CMK (cell line): ENCODE measurements at places on chromosomes 1 and 21.

- DNase-seq = no peak
Observed at GRCh38 chr1:241311056-241311746, 45.8 kb downstream of the RGS7 start.

DNA sequence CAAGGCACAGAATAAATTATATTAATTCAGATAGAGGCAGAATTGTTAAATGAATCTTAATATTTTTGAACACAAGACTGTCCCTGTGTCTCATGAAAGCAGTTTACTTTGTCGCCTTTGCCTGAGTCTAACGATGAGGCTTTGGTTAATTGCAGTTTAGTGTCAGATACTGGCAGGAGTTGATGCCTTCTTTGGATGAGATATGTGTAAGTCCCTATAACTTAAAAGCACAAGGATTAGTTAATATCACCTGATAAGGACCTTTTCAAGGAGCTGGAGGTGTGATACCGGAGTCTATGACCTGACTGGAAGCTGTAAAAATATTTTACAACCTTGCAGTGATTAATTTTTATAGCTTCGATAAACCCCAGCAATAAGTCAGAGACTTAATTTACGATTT is 2.0 kb upstream of the SIKE1 start:
- DNase-seq = no peak

DNA sequence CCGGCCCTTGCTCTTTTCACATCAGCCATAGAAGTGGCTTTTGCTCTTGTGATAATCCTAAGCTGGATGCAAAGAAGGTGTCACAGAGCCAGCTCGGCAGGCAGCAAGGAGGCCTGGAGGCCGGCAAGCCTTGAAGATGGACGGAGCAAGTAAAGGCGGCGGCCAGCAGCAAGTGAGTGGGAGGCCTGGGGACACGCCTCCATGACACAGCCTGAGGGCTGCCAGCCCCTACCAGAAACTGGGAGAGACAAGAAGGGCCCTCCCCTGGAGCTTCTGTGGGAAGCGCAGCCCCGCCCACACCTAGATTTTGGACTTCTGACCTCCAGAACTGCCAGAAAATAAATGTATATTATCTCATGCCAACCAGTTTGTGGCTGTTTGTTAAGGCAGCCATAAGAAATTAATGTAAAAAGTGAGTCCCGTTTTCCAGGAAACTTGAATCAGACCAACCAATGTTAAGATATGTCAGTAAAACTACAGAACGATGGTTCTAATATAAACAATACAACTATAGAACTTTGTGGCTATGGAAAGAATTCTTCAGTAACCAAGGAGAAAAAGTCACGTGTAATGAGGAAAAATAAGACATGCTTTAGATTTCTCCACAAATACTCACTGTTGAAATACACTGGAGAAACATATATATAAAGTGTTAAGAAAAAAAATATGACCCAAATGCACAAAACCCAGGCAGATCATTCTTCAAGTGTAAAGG is 49.9 kb downstream of the BACE2 start:
- DNase-seq = no peak

DNA sequence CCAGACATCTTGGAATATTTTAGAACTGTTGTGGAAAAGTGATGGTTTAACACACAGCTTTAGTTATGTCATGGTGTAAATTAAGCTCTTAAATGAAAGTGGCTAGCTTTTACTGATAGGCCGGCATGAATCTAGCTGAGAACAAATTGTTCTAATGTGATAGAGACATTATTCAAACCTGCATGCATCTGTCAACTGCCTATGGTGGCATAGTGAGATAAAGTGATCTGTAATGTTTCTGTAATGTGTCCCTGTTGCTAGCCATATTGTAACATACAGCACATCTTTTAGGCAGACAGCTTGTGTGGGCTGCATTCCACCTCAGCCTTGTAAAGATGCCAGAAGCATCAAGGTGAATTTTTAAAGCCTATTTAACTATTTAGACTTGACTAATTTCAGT is 16.0 kb downstream of the LRIG2 start:
- DNase-seq = no peak

GRCh38 chr1:14120895-14121294 is 420.9 kb downstream of the PRDM2 start:
- DNase-seq = no peak

- DNase-seq = no peak
Observed at GRCh38 chr21:34154878-34155277, 81.5 kb downstream of the MRPS6 start.

- no peak for DNase-seq
Observed at GRCh38 chr1:91819038-91819788, 66.7 kb downstream of the TGFBR3 start.

GRCh38 chr1:42767510-42768000 is 506 bp downstream of the C1orf50 start:
- DNase-seq = no peak

GRCh38 chr21:46078978-46079351 is 18.9 kb upstream of the COL6A2 start:
- DNase-seq = no peak

- DNase-seq = no peak
Observed at GRCh38 chr1:167003711-167004110, 14.6 kb downstream of the MAEL start.

- no peak for DNase-seq
Observed at GRCh38 chr1:65572701-65573421, 152.4 kb downstream of the LEPR start.

DNA sequence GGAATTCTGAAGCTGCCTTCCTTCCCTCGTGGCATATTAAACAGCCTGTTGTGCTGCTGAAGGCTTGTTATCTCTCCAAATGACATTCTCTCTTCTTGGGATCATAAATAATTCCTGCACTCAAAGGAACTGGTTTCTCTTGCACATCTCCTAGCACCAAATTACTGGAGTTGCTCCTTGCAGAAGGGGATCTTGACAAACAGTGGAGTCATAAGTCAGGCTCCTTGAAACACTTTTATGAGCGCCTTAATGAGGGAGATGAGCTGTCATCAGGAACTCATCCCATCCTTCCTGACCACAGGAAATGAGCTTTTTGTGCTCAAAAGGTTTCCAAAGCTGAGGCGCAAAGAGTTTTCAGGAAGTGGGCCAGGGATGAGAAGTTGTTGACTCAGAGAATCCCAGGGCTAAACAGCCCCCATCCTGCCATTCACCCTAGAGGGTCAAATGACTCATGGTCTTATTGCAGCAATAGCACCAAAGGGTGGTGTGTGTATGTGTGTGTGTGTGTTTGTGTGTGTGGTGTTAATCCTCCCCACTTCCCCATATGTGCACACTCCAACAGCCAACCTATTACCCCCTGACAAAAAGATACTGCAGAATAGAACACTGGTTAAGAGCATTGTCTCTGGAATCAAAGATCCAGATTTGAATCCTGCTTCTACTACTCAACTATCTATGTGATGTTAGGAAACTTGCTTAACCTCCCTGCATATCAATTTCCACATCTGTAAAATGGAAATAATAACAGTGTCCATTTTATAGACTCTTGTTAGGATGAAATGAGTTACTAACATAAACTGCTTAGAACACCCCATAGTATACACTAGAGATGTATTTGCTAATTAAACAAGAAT is 2.8 kb upstream of the PHC2 start:
- no peak for DNase-seq

DNA sequence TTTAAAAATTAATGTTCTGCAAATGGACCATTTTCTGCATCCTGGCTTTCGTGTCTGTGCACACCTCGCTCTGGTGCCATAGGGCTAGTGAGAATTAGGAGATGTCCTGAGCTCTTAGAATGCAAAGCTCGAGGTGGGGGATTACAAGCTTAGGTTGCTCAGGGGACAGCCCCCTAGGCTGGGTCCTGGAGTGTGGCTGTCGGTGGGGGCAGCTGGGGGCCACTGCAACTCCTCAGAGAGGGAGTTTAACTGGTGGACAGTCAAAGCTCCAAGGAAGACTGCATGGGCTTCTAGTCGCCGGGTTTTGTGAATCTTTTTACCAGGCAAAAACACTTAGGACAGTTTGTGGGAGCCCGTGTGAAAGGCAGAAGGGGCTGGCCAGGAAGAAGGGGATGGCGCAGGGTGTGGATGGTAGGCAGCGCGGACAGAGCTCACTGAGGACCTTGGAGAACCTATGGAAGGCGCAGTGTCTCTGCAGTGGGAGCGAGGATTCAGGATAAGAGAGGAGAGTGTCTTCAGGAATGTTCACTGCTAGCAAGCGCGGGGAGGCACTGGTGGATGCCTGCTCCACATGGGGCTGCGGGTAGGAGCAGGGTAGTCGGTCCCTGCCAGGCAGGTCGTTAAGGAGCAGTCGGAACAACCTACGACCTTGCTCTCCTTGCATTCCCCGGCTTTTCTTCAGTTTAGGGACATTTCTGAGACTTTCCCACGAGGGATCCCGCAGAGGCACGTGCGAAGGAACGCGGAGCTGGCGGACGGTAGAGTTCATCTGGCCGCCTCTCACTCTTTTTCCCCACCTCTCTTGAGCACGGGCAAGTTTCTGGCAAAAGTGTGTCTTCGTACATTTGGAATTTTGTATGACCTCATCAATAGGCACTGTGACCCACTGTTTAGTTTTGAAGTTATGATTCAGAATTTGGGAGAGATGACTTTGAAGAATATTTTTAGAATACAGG is 12.9 kb upstream of the KCNE1 start:
- no peak for DNase-seq

GRCh38 chr1:209768354-209768774 is 12.5 kb downstream of the TRAF3IP3 start:
- DNase-seq = no peak

- DNase-seq = no peak
Observed at GRCh38 chr21:30014886-30015285, 75.1 kb upstream of the GRIK1 start.

DNA sequence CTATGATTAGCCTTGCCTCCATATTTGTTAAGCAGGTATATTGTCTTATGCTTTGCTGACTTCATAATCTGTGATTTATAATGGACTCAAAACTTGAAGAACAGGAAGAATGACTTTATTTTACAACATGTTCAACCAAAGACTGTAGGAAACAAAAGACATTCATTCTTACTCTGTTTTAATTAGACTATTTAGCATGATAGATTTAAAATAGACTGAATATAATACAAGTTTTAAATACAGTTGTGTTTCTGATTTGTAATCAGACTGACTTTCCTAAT is 63.1 kb downstream of the CDC14A start:
- no peak for DNase-seq

DNA sequence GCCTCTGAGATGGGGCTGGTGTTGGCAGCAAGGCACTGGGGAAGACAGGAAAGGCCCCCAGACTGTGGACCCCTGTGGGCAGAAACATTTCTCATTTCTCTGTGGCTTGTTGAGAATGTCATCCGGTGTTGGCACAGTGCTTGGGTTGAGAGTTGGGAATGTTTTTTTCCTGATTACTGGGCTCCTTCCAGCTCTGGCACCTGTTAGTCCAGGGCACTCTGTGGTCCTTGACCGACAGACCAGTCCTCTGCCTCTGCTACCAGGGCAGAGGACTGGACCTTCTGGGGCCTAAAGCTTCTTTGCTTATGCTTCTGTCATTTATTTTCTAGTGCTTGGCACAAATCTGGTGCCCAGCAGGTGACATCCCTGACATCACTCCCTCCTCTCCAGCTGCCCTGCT is 4.8 kb upstream of the SPRR5 start:
- no peak for DNase-seq

- no peak for DNase-seq
Observed at GRCh38 chr21:18801468-18801867, 397.9 kb upstream of the TMPRSS15 start.

GRCh38 chr1:19079541-19080472 is 123.3 kb upstream of the IFFO2 start:
- DNase-seq = no peak

- DNase-seq = no peak
Observed at GRCh38 chr1:33649759-33650158, 177.3 kb downstream of the ZSCAN20 start.

GRCh38 chr1:242401937-242402336 is 122.6 kb downstream of the PLD5 start:
- no peak for DNase-seq

- no peak for DNase-seq
Observed at GRCh38 chr1:68585351-68585750, 88.5 kb upstream of the DEPDC1 start.

DNA sequence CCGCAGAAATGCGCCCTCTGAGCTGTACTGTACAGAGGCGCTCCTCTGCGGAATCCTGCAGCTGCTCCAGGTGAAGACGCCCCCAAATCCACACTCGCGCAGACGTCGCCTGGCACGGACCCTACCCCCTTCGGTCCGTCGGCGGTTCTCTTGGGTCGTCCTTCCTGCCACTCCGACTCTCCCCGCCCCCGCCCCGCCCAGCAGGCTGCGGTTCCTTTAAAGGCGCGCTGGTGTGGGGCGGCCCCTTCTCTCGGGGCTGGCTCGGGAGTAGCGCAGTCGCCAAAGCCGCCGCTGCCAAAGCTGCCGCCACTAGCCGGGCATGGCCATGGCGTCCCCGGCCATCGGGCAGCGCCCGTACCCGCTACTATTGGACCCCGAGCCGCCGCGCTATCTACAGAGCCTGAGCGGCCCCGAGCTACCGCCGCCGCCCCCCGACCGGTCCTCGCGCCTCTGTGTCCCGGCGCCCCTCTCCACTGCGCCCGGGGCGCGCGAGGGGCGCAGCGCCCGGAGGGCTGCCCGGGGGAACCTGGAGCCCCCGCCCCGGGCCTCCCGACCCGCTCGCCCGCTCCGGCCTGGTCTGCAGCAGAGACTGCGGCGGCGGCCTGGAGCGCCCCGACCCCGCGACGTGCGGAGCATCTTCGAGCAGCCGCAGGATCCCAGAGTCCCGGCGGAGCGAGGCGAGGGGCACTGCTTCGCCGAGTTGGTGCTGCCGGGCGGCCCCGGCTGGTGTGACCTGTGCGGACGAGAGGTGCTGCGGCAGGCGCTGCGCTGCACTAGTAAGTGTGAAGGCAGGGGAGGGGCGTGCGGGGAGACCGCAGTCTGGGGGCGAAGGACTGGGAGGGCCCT is at the start of gene RASSF5:
RASSF5 (plus strand) TSS at position 248 of the 846 bp plus-strand sequence; CDS start at position 320, 72 bp downstream.
- DNase-seq = no peak

GRCh38 chr1:205668951-205669340 is 11.4 kb downstream of the SLC45A3 start:
- no peak for DNase-seq

- no peak for DNase-seq
Observed at GRCh38 chr1:92298213-92298572, 594 bp downstream of the GLMN start.

GRCh38 chr1:1165900-1166421 is 7.7 kb upstream of the TTLL10 start:
- DNase-seq = no peak

- no peak for DNase-seq
Observed at GRCh38 chr1:207020065-207020708, 12.4 kb downstream of the C1orf116 start.

DNA sequence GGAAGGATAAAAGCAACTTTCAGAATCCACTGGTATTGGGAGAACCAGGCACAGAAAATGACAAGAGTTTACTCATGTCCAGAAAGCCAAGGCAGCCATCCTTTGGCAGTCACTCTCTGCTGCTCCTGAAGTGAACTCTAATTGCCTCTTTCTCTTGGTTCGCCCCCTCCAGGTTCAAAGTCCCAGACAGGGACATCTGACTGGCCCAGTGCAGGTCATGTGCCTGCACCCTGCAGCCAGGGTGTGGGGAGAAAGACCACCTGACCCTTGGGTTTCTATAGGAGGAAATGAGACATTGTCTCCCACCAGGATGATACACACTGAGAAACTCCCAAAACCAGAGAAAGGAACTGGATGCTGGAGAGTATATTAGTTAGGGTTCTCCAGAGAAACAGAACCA is 103.9 kb upstream of the SYT6 start:
- no peak for DNase-seq

- DNase-seq = no peak
Observed at GRCh38 chr1:115158181-115158580, 68.9 kb upstream of the TSPAN2 start.
